Astrocyte (in vitro differentiated cells and primary cell): ENCODE measurements at places on chromosomes 6 and 20. TPM values are rescaled to one million over a fixed set of nuclear protein-coding genes. Genes with fewer than 3 reads are reported as not detected.
A peak's percentile ranks its signal among the peaks of the same experiment; 100 is the strongest.

HDDC2 gene
- 53.5 and 59.5 TPM in 2 replicates for total RNA-seq

PAK5 gene
- 0.16 and 0.19 TPM in 2 replicates for total RNA-seq

PHF20 gene
- 32.6 and 40.1 TPM in 2 replicates for total RNA-seq

HLA-DQB2 gene
- not detected in 2 replicates for total RNA-seq

ZNF831 gene
- total RNA-seq: not detected in 2 replicates

ZSCAN16 gene
- 1.9 and 2.5 TPM in 2 replicates for total RNA-seq

ECT2L gene
- not detected in 2 replicates for total RNA-seq

PTCHD4 gene
- 11.4 and 12.4 TPM in 2 replicates for total RNA-seq

- peak; percentile 70 for DNase-seq
Measured at GRCh38 chr20:53040693-53041589, 68.8 kb downstream of the TSHZ2 start.

GRCh38 chr6:114521926-114522325, 179.1 kb upstream of the HS3ST5 start:
- DNase-seq: no peak

- DNase-seq: no peak
Measured at GRCh38 chr6:36685166-36685924, 6.8 kb downstream of the CDKN1A start.

- no peak for DNase-seq
Measured at GRCh38 chr6:108482559-108482958, 78.2 kb upstream of the FOXO3 start.

- no peak for DNase-seq
Measured at GRCh38 chr6:152981219-152981618, 1.6 kb downstream of the FBXO5 start.

- no peak for DNase-seq
Measured at GRCh38 chr20:38228436-38228835, 32.1 kb downstream of the KIAA1755 start.

DNA sequence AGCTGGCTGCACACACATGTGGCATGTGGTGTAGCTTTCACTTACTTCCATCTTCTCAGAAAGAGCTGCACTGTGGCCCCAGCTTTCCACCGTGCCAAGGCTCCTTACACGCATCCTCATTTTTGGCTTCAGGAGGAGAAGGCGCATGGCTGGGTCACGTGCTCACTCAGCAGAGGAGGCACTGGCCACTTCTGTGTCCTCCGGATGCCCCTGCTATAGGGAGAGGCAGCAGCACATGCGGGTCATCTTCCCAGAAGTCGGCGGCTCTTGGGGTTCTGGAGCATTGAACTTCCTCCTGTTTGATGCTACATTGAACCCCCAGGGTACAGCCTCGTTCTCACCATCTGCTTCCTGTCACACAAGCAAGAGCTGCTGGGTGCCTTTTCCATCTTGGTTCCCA, 111.3 kb downstream of the FAM120B start:
- DNase-seq: no peak

DNA sequence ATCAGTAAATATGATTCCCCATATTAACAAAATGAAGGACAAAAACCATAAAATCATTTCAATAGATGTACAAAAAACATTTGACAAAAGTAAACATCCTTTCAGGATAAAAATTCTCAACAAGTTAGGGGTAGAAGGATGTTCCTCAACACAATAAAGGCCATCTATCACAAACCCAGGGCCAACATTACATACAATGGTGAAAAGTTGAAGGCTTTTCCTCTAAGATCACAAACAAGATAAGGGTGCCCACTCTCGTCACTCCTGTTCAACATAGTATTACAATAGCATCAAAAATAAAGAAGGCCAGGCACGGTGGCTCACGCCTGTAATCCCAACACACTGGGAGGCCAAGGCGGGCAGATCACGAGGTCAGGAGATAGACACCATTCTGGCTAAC, 22.6 kb upstream of the ASF1A start:
- no peak for DNase-seq

DNA sequence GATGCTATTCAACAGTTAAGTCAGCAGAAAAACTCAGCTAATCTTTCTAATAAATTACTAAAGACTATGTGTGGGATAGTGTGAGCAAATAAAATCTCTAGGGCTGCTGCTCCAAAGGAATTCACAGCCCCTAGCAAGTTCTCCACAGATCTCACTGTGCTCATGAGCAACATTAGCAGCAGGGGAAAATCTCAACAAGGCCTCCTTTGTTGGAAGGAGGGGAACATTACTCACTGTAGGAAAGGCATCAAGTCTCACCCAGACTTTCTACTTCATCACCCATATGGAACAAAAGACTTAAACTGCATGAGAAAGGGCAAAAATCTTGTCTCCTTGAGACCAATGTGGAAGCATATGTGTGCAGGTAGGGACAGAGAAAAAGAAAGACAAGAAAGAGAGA, 726.4 kb upstream of the SLC35B3 start:
- no peak for DNase-seq

GRCh38 chr6:37173493-37174195, 3.7 kb downstream of the PIM1 start:
- no peak for DNase-seq

- no peak for DNase-seq
Measured at GRCh38 chr20:17887331-17888030, 81.1 kb downstream of the SNX5 start.

GRCh38 chr20:47610247-47610944, 108.7 kb downstream of the NCOA3 start:
- DNase-seq: peak; percentile 92

DNA sequence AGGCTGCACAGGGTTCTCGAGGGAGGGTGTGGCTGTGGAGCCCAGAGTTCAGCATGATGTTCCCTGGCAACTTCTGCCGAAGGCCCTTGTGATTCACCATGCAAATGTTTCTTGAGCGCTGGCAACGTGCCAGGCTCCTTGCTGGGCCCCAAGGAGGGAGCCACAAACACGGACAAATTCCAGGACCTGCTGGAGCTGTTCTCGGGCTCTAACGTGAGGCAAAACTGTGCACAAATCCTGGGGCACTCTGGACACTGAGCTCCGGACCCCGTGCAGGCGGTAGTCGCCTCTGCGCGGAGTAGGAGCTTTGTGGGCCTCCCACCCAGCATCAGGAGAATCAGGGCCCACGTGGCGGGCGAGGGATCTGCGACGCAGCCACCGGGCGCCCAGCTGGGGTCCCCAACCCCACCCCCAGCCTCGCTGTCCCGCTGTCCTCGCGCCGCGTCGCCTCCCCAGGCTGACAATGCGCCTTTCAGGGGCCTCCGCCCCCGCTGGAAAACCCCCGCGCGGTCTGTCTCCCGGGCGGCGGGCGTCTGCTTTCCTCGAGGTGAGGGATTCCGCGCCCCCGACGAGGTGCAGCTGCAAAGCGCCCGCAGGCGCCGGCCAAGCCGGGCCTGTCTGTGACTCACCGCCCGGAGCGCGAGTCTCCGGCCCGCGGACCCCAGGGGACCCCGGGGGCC, 31.7 kb upstream of the SCUBE3 start:
- peak; percentile 66 for DNase-seq

DNA sequence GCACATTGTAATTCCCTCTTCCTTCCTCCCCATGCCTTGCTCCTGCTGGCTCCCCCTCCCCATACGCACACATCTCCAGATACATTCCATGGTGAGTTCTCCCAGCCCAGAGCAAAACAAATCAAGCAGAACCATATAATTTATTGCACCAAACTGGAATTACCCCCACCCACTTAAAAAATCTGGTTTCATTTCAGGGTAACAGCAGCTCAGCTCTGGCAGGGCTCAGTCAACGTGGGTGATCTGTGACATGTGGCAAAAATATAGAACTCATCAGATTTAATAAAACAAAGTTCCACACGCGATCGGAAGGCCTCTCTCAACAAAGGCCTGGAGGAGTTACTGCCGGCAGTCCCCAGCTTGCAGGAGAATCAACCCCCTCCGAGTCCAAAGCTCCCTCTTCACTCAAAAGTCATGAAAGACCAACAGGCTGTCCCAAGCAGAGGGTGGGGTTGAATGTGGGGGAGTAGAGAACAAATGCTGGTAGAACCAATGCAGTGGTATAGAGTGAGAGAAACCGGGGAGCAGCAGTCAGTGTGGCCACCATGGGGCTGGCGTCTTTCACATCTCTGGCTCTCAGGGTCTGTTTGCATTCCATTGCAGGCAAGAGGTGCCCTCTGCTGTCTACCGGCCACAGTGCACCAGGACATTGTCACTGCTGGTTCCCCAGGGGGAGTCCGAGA, 323.3 kb upstream of the NT5E start:
- DNase-seq: no peak

DNA sequence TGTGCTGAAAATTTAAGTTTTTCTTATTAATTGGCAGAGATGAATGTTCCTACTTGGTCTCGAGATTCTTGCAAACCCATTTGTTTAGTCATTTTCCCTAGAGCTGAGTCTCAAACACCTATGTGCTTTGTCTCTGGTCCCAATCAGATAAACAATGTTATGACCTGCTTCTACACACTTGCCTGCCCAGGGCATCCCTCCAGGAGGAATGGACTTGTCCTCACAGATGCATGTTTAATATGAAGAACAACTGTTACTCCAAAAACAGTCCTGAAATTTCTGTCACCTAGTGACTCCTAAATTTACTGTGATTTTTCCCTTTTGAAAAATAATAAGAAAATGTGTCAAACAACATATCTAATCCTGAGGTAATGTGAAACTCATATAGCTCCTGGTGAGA, 43.7 kb downstream of the HDGFL1 start:
- no peak for DNase-seq

- no peak for DNase-seq
Measured at GRCh38 chr6:27139756-27140579, 107.5 kb upstream of the PRSS16 start.

DNA sequence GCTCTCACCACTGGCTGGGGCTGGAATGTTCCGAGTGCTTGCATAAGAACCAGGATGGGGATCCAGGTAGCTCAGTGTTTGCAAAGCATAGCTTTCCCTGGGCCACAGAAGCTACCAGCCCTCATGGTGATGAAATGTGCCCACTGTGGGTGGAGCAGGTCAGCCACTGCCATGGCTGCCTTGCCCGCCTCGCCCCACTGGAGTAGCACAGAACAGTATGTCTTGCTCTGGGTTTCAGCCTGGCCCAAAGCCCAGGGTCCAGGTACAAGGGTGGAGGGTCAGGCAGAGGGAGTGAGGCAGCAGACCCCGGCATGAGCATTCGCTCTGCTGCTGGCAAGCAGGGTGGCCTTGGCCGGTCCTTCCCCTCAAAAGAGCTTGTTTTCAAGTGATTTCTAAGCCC, 34.7 kb downstream of the KCNK17 start:
- DNase-seq: no peak

DNA sequence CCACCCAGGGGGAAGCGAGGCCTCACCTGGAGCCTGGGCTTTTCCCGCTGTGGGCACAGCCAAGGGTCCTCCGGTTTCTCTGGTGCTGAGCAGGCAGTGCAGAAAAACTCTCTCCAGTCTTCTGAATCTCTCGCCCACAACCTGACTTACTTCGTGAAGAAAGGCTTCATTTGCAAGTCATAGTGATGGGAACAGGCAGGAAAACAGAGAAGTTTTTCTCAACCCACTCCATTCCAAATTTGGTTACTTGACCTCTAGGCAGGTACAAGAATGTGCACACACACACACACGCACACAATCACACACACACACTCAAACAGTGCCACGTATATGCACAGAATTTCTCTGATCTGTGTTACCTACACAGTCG, 524.5 kb downstream of the CD83 start:
- DNase-seq: no peak

GRCh38 chr6:14366872-14367271, 249.3 kb downstream of the CD83 start:
- DNase-seq: no peak

DNA sequence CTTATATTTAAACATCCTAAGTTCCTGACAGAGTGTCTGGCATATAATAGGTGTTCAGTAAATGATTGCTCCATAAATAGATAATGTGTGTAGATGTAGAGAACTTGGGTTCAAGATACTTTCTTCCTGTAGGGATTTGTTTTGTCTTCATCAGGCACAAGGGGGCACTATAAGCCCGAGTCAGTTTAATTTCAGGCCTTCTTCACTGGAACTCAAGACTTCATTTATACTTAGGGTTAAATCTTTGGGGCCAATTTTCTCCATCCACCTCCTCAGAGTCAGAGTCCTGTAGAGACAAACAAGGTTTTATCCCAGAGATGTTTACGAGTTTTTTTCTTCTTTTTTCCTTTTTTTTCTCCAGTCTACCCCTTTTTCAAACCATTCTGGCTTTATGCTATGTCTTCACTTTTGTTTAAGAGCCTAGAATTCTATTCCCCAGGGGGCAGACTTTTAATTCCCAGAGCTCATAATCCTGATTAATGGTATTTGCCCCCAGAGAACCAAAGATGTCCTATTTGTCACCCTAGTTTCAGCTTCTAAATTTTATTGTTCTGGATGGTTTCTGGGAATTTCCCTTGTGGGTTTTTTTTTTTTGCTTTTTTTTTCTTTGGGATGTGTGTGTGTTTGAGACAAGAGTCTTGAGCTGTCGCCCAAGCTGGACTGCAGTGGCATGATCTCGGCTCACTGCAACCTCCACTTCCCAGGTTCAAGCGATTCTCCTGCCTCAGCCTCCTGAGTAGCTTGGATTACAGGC, 88.4 kb downstream of the HFE start:
- no peak for DNase-seq

DNA sequence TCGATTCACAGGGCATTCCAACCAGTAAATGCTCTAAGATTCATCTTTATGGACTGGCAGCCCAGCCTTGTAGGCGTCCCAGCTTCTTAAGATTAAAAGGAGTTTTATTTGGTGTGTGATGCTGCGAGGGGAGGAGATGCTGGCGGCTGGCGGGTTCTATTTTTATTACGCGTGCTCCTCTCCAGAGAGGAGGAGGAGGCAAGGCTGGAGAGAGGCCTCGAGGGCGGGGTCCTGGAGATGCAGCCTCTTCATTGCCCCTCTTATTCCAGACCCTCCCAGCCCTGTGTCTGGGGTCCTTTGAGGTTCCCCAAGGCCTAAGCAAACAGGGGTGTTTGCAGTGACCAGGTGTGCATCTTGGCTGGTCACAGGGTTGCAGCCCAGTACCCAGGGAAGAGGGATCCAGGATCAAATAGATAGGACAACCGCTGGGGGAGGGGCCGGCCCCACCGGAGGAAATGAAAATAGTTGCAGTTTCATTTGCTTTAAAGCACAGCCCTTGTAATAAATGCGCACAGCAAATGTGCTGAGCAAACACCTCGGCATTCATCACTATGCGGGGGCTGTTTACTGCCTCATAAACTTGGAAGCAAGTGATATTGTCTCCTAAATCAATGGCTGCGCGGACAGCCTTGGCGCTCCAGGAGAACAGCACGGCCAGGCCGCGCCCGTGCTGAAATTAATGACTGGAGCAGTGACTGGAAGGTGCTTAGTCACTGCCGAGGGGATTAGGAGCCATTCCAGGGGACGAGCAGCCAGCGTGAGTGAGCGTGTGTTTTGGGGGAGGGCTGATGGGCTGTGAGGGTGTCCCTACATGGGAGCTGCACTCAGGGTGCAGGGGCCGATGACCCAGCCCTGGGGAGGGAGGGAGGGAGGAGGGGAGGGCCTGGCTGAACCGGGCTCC, 83.0 kb downstream of the TMEM242 start:
- peak; percentile 59 for DNase-seq
